Endodermal cell (in vitro differentiated cells): ENCODE measurements at places on chromosomes 11 and 22.

DNA sequence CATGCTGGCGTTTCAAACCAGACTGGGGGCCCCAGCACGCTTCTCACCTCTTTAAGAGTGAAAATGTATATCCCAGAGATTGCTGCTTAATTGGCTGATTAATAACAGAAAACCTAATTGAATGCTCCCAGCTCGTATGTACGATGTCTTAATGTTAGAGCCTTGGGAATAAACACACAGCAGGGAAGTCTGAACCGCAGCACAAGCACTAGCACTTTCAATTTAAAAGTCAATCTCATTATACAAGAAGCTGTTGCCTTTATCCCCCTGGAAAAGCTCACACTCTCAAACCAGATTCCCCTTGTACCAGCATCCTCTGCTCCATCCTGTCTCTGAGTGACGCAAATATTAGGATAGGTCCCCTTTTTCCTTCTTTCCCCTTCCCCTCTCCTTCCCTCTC, 449.1 kb downstream of the MN1 start:
- DNase-seq, result no peak

GRCh38 chr11:121463689-121464335, 11.0 kb upstream of the SORL1-AS1 start:
- DNase-seq, result no peak

DNA sequence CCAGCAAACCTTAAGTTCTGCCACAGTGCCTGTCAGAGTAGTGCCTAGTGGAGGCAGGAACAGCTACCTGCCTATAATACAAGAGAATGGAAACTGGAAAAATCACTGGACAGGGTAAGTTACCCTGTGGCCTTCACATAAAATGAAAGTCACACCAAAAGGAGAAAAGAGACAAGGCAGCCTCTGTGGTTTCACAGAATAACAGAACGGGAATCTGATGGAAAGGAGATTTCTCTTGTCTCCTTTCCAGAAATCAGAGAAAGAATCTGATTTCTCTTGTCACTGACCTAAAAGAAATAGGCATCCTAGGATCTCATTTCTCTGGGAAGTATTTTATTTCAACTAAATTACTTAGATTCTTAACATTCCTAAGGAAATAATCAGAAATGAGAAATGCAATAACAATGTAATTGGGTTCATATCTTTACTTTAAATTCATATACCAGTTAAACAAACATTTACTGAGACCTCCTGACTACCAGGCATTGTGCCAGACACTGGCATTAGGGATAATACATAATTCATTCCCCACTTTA, 41.6 kb downstream of the PRCP start:
- no peak for DNase-seq

- DNase-seq, result no peak
Measured at GRCh38 chr11:111301004-111301841, 2.9 kb downstream of the POU2AF3 start.

GRCh38 chr22:42860968-42861367, 3.9 kb upstream of the ARFGAP3 start:
- DNase-seq, result peak; percentile 34

GRCh38 chr22:48444320-48445112, 1383.2 kb downstream of the BRD1 start:
- no peak for DNase-seq

DNA sequence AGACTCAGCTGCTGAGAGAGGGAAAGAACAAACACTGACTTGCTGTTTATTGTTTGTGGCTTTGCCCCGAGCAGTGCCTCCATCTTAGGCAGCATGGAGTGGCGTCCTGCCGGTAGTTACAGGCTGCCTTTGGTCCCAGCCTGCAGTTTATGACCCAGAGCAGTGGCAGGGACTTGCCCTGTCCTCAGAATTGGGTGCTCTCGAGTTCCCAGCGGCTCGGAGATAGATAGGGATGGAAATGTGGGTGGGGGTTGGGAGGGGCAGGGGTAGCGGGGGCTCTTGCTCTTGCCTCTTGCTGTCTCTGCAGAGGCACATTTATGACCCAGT, 3.1 kb downstream of the ALX4 start:
- peak; percentile 53 for DNase-seq

DNA sequence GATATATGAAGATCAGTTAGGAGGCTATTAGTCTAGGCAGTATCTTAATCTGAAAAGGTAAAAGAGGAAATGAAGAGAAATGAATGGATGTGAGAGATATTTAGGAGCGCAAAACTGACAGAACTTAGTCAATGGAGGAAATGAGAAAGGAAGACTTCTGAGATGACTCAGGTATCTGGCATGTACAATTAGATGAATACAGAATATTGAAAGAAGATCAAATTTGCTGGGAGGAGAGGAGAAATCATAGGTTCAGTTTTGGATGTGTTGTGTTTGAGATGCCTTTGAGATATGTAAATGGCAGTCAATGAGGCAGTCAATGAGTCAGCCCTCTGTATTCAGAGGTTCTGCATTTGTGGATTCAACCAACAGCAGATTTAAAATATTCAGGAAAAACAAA, 42.9 kb upstream of the GAB2 start:
- no peak for DNase-seq

DNA sequence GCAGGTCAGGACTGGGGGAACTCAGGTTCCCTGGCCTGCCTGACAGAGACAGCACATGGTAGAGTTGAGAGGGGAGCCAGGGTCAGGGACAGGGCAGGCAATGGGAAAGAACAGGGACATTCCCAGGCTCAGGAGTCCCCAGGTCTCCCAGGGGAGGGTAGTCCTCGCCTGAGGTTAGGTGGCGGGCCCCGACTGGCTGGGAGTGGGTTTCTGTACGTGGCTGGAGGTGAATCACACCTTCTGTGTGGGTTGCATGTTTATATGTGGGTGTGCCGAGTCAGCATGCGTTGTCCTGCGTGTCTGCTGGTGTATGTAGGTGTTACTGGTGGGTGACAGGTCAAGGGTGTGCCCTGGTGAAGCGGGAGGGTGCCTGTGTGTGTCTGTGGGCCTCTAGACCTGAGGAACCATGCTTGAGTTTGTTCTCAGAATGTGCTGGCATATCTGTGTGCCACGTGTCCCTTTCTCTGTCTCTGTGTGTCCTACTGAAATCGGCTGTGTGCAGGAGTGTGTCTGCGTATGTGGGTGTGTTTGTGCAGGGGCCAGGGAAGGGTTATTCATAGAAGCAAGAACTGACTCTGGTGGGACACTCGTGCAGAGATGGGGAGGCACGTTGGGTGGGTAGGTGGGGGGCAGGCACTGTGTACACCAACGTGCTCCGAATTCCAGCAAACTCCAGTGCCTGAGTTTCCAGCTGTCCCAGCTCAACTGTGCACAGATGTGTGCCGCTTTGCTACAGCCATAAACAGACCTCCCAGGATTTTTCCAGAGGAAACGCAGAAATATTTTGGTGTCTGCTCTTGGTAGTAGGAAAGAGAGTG, 23.8 kb upstream of the OAF start:
- DNase-seq, result peak; percentile 38

DNA sequence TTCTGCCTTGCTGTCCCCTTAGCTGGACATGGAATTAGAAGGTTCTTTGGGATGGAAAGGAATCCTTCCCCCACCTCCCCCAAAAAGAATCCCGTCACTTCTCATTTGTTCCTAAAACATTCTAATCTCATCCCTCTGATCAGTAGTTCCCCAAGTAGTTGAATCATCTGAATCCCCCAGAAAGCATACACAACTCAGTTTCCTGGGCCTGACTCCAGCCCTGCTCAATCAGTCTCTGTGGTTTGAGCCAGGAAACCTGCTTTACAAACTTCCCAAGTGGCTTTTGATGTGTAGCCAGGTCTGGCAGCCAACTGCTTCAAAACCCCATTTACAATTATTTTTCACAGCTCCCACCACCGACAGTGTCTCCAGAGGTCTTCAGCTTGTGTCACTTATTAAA, 20.2 kb downstream of the C22orf31 start:
- no peak for DNase-seq

DNA sequence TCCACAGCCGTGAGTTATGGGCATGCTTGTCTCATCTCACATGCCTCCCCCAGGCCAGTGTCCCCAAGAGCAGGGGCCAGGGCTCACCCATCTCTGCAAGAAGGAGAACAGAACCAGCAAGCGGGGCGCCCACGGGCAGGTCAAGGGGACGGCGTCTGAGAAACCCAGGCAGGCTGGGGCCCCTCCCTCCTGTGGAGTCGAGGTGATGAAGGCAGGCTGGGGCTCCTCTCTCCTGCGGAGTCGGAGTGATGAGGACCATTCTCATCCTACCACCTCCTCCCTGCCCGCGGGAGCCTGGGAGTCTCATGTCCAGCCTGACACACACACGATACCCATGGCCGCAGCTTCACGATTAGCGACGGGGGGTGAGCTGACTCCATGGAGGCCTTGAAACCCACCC, 141.9 kb downstream of the CTTN start:
- DNase-seq, result no peak

DNA sequence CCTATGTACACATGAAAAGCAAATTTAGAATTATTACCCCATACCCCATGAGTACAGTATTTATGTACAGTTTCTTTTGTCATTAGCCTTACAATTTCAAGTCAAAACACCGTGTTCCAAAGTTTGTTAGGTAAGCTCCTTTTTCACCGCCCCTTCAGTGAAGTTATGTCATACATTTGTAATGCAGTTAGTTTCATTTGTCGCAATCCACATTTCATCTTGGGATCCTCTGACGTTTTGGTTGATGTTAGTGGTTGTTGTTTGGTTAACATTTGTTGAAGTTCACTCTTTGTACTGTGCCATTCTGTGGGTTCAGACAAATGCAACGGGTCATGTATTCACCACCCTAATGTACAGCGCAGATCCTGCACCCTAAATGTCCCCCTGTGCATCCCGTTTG, 45.2 kb downstream of the ARHGEF12 start:
- DNase-seq, result no peak

DNA sequence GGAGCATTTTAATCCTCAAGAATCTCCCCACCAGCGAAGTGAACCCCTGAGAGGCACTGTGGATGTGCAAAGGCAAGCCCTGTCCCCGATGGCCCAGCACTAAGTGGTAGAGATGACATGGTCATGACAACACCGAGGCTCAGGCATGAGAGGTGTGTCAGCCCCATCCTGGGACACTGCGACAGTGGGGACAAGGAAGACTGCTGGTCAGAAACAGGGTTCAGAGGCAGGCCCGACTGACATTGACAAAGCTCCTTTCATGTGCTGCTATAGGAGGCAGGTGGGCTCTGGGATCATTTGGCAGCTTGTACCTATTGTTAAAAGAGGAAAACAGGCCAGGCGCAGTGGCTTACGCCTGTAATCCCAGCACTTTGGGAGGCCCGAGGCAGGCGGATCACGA, 54.3 kb upstream of the MYEOV start:
- DNase-seq, result peak; percentile 26

GRCh38 chr11:111731821-111732220, 34.4 kb downstream of the PPP2R1B start:
- DNase-seq, result no peak

GRCh38 chr11:125588505-125588904, 4.1 kb upstream of the STT3A start:
- no peak for DNase-seq
